ENCODE measurements at places on chromosomes 1 and 21.

DNA sequence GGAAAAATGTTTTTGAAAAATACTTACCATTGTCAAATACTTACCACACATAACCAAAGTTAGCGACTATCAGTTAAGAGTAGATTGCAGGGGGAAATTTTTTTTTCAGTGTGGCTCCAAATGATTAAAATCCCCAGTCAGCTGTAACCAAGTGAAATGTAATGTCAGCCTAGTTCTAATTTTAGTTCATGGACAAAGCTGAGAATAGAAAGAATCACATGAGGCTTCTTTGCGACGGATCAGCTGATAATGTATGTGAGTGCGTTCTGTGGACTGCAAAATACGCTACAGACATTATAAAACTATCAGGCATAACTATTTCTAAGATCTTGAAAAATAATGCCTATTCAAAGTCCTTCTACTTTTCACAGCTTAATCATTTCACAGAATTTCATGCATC is at the start of gene LRRC39:
TSS of gene LRRC39 (minus strand) at position 166 of the 400 bp plus-strand sequence. CDS start 9,740 bp downstream, outside the sequence.
- no peak for DNase-seq

DNA sequence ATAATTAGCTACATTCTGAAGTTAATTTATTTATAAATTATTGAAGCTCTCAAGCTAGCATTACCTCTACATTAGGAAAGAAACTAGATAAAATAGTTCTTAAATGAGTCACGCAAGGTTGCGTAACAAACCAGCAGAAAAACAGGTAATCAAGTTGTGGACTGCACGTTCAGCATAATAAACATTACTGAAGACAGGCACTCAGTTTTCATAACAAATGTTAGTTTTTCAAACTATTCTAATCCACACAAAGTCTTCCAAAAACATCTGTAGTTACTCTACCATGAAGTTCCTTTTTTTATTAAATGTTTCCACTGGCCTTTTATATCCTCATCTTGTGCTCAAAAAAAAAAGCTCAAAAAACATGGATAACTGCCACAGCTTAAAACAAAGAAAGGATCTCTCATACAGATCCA is 1.3 kb downstream of the TOR1AIP2 start:
- DNase-seq = no peak

DNA sequence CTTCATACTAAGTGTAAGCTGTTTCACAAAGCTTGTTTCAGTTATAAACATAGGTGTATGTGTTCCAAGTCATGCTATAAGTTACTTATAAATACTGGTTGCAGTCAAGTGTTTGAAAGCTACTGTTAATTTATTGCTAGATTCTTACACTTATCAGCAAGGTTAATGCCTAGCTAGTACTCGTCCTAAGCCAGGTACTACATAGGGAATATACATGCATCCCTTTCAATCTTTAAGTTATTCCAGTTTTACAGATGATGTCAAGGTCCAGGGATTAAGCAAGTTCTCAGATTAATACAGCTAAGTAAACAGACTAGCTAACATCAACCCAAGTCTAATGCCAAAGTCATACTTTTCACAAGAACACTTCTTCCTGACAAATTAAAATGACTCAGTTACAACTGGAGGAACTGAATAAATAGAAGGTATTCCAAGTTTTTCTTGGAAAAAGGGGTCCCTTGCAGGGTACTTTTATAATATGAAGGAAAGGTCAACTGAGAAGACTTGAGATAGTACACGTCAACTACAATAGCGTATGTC is 652.2 kb upstream of the USP24 start:
- no peak for DNase-seq

DNA sequence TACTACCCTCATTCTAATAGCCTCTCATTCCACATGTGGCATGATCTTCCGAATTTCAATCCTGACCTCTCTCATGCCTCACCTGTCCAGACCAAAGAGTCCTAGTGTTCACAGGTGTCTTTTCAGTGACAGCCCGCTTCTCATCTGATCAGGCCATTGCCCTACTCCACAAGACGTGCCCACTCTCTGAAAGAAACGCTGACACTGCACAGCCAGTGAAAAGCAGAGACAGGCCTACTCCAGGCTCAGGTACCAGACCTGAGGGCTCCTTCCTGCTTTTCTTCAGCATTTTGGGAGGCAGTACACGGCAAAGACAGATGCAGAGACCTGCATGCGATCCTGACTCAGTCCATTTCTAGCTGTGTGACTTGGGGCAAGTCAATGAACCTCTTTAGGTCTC is 43.0 kb downstream of the SUSD4 start:
- DNase-seq = no peak

DNA sequence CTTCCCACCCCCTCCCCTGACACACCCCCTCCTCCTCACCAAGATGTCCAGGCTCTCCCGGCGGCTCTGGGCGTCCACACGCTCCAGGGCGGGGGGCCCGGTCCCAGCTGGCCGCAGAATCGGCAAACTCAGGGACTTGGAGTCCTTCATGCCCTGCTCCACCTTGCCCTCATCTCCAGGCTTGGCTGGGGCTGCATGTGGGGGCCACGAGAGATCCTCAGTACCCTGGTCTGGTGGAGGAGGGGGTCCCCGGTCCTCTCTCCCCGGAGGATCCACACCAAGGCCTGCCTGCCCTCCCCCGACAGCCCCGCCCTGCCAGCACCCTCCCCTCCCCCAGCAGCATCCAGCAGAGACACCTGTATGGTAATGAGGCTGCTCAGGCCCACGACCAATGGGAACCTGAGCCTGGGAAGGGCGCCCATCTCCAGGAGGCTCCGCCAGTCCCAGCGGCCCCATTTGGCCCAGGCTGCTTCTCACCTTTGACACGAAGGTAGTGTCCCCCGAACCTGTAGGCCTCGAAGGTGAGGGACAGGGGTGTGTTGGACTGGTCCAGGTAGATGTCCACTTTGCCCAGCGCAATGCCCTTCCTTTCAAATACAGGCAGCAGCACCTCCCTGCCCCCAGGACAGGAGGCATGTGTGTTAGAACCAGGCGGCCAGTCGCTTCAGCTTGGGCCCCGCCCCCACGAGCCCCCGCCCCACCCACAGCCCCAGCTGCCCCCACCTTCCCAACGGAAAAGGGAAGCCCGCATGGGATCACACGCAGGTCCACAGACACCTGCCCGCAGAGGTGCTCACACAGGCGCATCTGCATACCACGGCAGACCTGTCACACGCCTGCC is 8.2 kb upstream of the TNFRSF25 start:
- peak; percentile 98 for DNase-seq

DNA sequence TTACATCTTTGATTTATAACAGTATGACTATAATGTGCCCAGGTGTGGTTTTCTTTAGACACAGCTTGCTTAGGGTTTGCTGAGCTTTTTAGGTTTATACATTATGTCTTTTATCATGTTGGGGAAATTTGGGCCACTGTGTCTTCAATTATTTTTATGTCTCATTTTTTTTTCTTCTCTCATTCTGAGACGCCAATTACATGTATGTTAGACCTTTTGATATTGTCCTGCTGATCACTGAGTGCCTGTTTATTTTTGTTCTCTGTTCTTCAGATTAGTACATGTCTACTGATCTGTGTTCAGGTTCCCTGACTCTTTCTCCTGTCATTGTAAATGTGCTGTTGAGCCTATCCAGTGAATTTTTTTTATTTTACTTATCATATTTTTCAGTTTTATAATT is 36.1 kb downstream of the TNNT2 start:
- no peak for DNase-seq

GRCh38 chr1:160494620-160495019 is 28.4 kb downstream of the SLAMF6 start:
- DNase-seq = no peak

DNA sequence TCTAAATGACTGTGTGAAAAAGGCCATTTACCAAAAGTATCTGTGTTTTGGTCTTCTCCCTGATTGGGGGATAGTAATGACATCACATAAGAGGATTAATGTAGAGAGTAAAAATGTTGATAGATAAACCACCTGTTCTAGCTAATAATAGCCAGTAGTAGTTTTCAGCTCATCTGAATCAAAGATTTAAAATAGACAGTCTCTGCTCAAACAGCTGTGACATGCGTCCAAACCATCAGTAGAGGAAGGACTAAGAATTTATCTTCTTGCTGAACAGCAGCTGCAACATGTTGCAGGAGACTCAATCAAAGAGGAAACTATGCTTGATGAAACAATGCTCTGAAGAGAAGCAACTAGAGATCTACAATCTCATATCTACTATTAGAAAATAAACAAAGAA is 21.4 kb downstream of the TMPRSS15 start:
- no peak for DNase-seq

DNA sequence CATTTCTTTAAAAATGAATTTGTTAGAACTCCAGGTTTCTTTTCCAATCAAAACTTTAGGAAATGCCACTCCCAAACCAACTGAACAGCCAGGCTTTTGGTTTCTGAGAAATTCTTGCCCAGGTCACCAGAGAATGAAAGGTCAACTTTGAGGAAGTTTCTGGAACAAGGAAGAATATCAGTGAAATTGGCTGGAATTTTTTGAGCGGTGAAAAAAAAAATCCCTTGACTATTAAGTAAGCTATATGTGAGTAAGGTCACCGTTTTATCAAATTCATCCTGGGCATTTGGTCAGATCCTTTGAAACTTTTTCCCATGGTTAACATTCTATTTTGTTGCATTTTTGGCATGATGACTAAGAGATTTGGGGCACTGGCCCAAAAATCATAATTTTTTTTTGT is 469.3 kb downstream of the LTN1 start:
- DNase-seq = no peak

- DNase-seq = no peak
Measured at GRCh38 chr1:32353886-32354570, 8.3 kb downstream of the FAM229A start.

DNA sequence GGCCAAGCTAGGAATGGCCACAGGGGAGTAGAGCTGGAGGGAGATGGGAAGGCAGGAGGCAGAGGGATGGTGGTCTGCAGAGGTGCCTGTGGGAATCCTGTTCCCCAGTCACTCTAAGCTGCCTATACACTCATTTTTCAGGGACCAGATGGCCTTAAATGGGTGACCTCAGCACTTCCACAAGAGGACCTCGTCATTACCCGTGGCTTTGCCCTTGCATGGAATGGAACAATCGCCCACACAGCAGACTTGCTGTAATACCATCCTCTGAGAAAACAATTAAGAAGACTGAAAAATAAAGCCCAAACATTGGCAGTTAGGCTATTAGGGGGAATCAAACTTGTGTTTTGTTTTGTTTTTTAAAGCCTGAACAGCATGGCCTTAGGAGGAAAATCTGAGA is 12.9 kb upstream of the TNN start:
- DNase-seq = no peak

GRCh38 chr21:45537111-45537745 is 5.0 kb downstream of the SLC19A1 start:
- DNase-seq = no peak

DNA sequence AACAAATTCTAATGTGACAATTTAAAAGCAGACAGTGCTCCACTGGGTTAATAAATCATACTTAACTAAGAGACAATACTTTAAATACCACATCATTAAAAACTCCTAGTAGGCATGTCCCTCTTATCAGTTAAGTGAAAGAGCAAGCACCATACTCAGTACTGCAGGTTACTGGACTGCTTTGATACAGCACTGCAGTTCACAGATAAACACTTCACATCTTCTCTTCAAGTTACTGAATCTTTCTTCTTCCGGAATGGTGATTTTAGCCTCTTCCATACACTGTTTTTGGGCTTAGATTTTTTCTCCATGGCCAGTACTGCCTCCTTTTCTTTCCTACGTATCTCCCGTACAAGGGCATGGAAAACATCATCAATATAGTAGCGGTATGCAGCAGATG is 11.0 kb downstream of the RIT1 start:
- DNase-seq = no peak

GRCh38 chr1:229102741-229103391 is 168.0 kb upstream of the RAB4A start:
- no peak for DNase-seq

DNA sequence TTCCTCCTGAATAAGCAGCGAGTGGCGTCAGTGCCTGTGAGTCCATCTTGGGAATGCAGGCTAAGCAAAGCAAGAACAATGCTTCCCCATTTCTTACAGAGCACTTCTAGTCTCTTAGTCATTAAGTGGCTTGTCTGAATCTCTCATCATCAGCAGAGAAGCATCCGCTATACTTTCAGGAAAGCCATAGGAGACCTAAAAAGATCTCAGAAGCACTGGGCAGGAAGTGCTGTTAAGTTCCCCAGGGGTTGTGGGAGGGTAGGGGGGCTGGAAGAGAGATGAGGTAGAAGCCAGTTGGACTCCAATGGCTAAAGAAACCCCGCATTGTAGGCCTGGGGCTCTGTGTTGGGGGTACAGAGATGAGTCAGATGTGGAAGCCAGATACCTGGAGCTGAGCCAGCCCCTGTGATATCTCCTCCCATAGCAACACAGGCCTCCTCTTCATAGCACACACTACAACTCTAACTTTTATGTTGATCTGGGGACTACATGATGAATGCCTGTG is 44.9 kb downstream of the SYT6 start:
- DNase-seq = no peak

DNA sequence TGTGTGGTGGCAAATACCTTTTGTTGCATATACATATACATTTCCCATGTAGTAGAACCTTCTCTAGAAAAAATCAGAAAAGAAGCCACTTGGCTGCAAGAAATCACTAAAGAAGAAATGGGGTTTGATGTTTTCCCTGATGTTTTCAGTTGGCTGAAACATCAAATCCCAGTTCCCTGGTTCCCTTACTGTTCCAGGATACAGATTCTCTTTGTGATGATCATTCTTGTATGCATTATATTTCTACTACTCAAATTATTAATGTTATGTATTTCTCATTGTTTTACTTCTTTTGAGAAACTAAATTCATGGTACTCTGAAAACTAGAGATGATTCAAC is 7.6 kb downstream of the RNU1-2 start:
- DNase-seq = peak; percentile 67

GRCh38 chr1:204589409-204590038 is 73.3 kb downstream of the MDM4 start:
- no peak for DNase-seq

GRCh38 chr1:227541129-227541528 is 22.2 kb upstream of the ZNF678 start:
- DNase-seq = no peak

DNA sequence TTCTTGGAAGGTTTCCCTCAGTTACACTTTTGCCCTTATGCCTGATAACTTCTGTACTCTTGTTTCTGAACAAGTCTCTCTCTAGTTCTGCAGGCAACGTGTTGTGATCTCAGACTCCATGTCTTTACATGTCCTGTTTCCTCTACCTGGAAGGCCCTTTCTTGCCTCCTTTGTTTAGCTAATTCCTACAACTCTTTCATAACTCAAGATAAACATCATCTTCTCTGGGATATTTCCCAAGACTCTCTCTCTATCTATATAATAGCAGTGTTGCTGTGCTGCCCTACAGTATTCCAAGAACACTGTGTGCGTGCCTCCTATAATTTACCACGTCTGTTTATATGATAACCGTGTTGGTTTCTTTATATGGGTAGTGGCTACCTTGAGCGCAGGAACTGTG is 47.8 kb downstream of the CHRM3 start:
- no peak for DNase-seq

GRCh38 chr1:71967670-71968069 is 314.7 kb downstream of the NEGR1 start:
- no peak for DNase-seq

GRCh38 chr1:52601991-52602855 is at the start of gene GPX7:
Gene GPX7, plus strand, starts transcription at chr1:52602371. Its CDS starts 39 bp downstream, at chr1:52602410.
- peak; percentile 23 for DNase-seq

- DNase-seq = no peak
Measured at GRCh38 chr1:178407215-178407614, 89.5 kb downstream of the CLEC20A start.

- no peak for DNase-seq
Measured at GRCh38 chr1:94979656-94980581, 53.0 kb upstream of the CNN3 start.
